Left renal cortex interstitium (tissue), 4 donors: ENCODE measurements at places on chromosomes 7 and 10.

GRCh38 chr10:75547391-75548298, 116.2 kb downstream of the LRMDA start:
- DNase-seq = no peak

DNA sequence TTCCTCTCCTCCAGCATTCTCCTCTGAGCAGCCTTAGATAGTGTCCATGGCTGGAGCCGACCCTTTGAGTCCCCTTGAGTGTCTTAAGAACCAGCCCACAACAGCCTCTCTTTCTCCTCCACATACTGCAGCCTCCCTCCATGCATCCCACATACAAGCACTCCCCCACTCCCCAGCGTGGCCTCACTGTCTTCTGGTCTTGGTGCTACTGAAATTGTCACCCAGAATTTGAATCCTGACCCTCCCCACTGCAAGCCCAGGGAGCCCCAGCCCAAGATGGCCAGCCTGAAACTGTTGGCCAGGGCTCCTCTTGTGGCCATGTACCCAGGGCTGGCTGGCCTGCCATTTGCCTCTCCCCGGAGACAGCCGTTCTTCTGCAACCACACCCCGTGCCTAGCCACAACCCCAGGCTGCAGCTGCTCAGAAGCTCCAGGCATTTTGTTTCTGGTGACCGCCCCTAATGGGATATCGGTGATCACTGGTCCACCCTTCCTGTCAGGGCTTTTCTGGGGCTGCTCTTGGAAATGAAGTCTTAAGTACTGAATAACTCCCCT, 18.8 kb upstream of the SH2D4B start:
- DNase-seq = no peak

DNA sequence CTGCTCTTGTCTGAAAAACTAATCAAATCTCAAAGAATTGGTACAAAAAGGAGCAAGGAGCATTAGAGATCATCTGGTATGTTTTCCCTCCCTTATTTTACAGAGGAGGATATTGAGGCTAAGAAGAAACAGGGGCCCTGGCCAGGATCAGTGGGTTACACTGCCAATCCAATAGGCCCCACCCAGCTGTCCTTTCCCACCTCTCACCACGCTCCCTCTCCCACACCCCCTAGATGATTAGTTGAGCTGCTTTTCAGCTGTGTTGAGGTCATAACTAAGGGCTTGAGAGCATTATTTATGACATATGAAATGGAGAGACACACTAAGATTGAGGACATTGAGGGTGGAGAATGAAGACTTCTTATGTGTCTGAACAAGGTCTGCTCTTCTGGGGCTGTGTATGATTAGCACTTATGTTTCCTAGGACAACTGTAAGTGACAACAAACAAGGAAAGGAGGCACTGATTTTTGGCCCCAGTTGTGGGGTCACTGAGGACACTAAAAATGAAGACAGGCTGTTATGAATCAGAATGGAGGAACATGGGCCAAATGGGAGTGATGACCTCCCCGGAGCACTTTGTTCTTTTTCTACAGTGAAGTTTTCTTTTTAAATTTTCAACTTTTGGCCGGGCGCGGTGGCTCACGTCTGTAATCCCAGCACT, 26.5 kb downstream of the VWA2 start:
- DNase-seq = no peak

GRCh38 chr7:111864291-111864976, 302.1 kb upstream of the IMMP2L start:
- DNase-seq = no peak

GRCh38 chr7:74657692-74658177, at the start of gene GTF2I:
TSS of gene GTF2I (plus strand) at chr7:74657718. CDS start at chr7:74689129, 31,411 bp downstream.
- DNase-seq = no peak

GRCh38 chr10:24951201-24952142, 934 bp downstream of the PRTFDC1 start:
- DNase-seq = no peak

DNA sequence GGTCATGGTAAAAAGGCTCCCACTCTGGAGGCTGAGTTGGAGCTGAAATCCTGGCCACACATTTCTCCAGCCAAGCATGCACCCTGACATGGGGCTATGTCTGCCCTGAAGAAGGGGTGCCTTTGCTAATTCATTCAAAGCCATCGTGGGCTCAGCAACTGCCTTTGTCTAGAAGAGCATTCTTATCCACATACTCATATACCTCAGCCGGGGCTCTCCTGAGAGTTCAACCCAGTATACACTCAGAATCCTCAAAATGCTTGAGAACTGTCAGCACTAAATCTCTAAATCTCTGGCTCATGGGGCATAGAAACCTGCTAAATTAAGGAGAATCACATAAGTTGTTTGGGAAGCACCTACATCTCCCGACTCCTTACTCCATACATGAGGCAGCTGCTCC, 89.3 kb downstream of the MRPL32 start:
- DNase-seq = no peak

DNA sequence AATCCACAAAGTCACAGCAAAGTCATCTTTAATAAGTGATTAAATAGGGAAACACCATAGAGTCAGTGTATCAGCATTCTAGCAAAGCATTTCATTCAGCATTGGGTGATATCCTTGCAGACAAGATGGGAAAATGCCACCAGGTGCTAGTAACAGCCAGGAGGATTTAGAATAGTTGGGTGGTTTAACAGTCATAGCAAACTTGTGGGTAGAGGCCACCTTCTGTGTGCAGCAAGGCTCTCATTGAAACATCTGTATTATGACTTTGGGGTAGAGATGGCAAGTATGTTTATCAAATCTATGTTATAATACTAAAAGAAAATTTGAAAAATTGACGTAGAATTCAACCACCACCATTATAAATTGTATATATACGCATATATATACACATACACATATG, 26.4 kb upstream of the ADO start:
- no peak for DNase-seq

- no peak for DNase-seq
Measured at GRCh38 chr10:6064119-6064518, 2.0 kb upstream of the IL2RA start.

DNA sequence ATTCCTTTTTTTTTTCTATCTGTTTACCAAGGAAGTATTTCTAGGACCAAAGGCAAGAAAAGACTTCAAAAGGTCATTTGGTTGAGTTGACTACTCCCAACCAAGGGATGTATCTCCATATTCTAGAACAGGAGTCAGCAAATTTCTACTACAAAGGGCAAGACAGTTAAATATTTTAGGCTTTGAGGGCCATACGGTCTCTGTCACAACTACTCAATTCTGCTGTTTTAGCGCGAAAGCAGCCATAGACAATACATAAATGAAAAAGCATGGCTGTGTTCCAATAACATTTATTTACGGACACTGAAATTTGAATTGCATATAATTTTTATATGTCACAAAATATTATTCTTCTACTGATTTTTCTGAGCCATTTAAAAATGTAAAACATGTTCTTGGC, 8.5 kb upstream of the ARID5B start:
- DNase-seq = no peak

GRCh38 chr7:14761510-14762296, 140.8 kb downstream of the DGKB start:
- no peak for DNase-seq

- no peak for DNase-seq
Measured at GRCh38 chr10:124476043-124476725, 14.6 kb downstream of the LHPP start.

DNA sequence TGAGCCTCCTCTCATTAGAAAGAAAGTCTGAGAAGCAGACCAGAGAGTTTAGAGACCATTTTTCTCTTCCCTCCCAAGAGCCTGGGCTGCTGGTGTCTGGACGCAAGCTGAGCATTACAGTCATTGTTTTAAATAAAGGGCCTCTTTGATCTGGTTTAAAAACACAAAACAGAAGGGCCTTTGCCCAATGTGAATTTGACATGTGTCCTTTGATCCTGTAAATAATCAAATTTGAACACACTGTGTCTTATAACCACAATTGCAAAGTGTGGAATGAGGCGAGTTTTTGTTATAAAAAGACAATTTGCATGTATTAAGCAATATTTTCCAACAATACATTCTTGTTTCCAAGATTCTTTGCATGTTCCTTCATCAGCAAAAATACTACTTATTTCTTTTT, 158.5 kb downstream of the C7orf25 start:
- no peak for DNase-seq

- no peak for DNase-seq
Measured at GRCh38 chr10:20674926-20675325, 222.2 kb downstream of the NEBL start.

DNA sequence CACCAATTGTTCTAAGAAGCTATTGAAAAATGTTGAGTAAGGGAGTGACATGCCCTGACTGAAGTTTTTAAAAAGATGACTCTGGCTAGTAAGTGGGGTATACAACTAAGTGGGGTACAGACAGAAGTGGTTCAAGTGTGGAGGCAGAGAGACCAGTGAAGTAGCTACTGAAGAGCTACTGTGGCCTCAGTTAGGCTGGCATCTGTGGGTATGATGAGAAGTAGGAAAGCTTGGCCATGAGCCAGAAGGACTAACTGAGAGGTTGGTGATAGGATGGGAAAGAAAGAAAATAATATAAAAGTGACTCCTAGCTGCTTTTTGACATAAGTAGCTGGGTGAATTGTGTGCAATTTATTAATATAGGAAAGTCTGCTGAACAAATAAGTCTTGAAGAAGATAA, 176.6 kb downstream of the SEMA3D start:
- DNase-seq = no peak

GRCh38 chr10:61758433-61758832, 95.7 kb downstream of the CABCOCO1 start:
- no peak for DNase-seq

DNA sequence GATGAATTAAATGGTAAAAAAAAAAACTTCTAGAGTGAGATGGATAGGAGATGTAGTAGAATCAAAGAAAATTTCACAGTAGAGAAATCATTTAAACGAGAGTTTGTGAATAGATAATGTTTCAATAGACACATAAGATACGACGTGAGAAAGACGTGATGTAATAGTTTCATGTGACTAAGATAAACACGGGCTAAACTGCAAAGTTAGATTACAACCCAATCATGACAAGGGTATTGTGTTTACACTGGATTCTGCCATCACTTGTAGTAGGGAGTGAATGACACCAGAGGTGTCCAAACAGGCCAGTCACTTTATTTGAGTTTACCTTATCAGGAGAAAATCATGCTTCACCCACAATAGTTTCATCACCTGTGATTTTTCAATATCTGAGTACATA, 21.6 kb downstream of the SEMA3D start:
- DNase-seq = no peak

DNA sequence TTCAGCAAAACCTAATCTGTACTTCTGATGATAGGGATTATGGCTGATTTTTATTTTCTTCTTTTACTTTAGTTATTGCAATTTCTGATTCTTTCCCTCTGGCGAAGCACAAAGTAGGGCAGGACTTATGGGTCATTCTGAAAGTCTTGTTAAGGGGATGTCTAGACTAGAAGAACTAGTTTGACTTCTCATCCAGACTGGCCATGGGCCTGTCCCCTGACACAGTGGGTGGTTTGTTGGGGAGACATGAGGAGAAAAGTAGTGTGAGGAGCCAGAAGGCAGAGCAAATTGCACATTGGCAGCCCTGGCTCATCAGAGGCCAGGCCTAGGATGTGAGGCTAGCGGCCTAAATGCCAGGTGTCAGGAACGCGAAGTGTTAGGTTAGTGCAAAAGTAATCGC, 152.8 kb downstream of the RTKN2 start:
- no peak for DNase-seq
